ENCODE measurements at places on chromosomes 12 and 14.
A peak's percentile ranks its signal among the peaks of the same experiment; 100 is the strongest.

GRCh38 chr14:25041898-25042297 lies 8.0 kb downstream of the STXBP6 start:
- DNase-seq = no peak

- no peak for DNase-seq
These were observed 61.7 kb upstream of the OVCH1 start for GRCh38 chr12:29559198-29559597.

DNA sequence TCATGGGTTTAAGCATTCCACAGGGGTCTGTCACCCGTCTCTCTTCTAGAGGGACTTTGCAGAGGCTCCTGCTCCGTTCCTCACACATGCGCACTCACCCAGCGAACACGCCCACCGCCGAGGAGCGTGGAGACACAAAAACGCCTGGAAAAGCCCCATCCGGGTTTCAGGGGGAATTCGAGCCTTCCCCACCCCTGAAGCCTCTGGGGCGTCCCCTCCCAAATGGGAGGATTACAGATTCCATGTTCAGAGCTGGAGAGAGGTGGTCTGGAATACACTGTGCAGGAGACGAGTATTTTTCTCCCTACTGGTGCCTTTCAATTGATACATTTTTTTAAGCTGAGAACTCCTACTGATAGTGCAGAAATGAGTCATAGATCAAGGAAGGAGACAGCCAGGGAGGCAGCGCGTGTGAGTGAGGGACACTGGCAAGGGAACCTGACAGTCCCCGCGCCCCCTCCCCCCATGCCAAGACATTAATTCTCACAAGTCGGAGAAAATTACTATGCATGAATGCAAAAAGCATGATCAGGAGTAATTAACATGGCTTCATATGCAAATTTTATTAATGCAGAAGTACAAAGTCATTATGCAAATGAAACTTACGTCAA lies 36.9 kb downstream of the BCL11B start:
- DNase-seq = peak; percentile 84

- DNase-seq = no peak
These were observed 10.7 kb upstream of the MCRS1 start for GRCh38 chr12:49578471-49579112.

DNA sequence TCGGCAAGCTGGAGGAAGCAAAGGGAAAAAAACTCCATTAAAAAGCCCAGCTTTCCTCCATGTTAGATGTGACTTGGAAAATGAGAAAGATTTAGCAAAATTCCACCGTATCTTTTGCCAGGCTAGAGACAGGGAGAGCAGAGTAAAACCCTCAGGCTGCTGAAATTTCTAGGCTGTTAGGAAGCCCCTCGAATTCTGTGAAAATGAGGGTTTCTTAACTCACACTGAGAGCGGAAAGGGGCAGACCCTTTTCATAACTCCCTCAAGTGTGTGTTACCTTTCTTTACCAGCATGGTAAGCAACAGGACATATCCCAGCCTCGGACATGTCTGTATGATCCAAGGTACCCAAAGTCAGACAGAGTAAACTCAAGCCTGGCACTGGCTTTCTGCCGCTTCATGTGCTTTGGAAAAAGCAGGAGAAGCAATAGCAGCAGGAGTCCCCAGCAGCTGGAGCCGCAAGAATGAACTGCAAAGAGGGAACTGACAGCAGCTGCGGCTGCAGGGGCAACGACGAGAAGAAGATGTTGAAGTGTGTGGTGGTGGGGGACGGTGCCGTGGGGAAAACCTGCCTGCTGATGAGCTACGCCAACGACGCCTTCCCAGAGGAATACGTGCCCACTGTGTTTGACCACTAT lies at the start of gene RHOJ:
TSS of gene RHOJ (plus strand) at position 37 of the 637 bp plus-strand sequence. CDS start at position 464, 427 bp downstream.
- no peak for DNase-seq

DNA sequence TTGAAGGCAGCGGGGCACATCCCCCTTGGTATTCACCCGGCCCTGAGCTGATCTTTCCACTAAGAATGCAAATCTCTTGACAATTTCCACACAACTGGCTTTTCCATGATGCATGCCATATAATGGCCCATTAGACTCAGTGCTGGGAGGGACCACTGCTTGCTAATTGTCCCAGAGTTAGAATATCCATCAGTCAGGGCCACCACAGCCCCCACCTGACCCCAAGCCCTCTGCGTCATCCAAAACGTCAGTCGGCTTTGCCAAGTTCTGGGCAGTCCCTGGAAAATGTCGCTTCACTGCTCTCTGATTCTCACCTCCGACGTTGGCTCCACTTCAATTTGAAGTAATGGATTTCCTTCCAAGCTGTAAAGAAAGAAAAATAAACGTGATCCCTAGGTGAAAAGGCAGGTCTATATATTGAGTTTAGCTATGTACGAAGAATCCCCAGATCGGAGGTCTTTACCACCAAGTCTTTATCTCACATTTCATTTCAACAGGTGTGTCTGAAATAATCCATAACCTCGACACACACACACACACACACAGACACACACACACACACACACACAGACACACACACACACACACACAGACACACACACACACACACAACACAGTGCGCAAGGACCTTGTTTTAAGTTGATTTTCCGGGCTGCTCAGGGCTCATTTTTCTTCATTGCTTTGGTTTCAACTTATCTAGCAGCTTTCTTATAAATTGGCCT lies 165.5 kb upstream of the NOS1 start:
- no peak for DNase-seq

DNA sequence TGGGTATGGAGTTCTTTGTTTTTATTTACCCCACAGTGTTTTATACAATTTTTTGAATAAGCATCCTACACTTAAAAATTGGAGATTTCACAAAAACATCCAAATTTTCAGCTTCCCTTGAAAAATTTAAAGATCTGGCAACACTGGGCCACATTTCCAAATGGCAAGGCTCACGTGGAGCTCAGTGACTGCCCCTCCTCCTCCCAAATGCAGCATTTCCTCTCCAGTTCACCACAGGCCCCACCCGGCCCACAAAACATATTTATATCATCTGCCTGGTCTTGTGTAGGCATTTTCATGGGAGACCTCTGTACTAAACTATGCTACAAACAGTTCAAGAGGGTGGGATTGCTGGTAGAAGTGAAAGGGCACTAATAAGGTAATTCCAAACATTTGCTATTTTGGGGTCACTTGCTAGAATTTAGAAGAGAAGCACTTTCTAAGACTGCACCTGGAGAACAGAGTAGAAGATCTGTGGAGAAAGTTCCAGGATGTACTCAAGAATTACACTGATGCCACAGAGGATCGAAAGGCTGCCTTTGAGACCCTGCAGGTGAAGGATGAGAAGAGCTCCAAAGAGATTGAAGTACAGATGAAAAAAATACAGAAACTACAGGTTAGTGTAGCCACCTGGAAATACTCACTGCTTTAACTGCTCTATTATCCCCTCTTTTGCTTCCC lies 7.3 kb downstream of the FKBP11 start:
- DNase-seq = peak; percentile 46

DNA sequence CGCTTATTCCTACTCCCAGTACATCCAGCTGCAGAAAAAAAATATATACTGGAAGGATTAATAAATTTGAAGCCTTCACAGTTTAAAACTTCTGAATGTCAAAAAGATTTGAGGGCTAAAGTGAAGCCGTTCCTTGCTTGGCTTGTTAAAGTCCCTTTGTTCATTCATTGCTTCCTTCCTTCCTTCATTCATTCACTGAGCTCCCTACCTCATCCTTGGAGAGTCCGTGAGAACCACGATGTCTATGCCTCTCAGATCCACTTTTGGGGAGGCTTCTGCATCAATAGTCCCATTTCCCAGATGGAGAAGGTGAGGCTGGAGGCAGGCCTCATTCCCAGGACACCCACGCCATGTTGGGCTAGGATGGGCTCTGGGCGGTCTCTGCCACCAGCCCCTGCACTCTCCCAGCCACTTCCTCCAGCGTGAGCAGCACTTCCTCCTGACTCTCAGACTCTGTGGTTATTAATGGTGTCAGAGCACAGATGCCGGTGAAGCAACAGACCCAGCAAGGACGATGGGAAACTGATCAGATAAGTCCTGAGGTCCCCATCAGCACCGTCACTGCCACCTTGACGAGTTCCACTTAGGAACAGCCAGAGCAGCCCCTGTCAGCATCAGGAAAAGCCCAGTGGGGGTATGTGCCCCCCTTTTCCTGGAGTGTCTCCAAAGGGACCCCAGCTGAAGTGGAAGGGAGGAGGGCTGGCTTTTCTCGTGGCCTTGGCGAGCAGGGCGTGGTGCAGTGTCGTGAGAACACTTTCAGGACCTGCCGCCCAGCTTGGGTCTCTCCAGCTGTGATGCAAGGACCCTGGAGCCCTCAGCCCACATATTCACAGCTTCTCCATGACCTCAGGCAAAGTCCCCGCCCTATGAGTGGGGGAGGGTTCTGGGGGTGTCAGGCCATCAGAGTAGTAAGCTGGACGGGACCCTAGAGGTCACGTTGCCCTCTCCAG lies 21.2 kb downstream of the ASB2 start:
- peak; percentile 52 for DNase-seq

- no peak for DNase-seq
These were observed 37.8 kb upstream of the PTPRQ start for GRCh38 chr12:80406253-80406652.

GRCh38 chr12:78853231-78853630 lies 11.3 kb upstream of the SYT1 start:
- no peak for DNase-seq

GRCh38 chr12:116910645-116911451 lies at the start of gene FBXW8:
FBXW8 (plus strand) TSS chr12:116910950; CDS start chr12:116911038, 88 bp downstream.
- DNase-seq = peak; percentile 63

DNA sequence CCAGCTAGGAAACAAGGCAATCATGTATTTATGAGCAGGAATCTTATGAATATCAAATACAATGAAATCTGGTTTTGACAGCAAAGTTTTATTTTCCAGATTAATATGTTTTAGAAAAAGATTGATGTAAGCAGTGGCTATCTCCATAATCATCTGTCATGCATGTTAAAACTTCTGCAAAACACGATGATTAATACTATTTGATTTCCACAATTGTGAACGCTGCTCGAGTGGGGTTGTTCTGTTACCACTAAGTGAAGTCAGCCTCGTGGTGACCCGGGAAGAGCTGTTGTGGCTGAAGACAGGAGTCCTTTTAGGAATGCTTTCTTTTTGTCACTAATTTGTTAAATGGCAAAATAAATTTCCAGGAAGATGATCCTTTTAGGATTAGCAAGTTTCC lies 9.4 kb downstream of the CFAP251 start:
- DNase-seq = no peak

DNA sequence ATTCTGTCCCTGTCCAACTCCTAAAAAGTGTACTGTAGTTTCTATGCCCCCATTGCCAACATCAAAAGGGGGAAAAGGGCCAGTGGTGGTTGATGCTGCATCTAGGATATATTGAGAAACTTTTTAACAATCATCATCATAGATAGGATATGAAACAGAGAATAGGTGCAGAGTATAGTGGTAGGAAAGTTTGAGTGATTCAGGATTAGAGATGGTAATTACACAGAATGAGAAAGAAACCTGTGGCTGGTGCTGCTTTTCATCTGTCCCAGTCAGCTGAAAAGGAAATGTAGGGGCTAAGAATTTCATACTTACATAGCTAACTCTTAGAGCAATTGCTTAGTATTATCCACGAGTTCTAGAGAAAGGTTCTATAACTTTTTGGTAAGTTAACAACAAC lies 67.6 kb downstream of the GTF2A1 start:
- no peak for DNase-seq

- DNase-seq = no peak
These were observed 7.3 kb upstream of the ETNK1 start for GRCh38 chr12:22617630-22618029.

- DNase-seq = peak; percentile 67
These were observed 16.1 kb downstream of the UBC start for GRCh38 chr12:124898200-124898922.

DNA sequence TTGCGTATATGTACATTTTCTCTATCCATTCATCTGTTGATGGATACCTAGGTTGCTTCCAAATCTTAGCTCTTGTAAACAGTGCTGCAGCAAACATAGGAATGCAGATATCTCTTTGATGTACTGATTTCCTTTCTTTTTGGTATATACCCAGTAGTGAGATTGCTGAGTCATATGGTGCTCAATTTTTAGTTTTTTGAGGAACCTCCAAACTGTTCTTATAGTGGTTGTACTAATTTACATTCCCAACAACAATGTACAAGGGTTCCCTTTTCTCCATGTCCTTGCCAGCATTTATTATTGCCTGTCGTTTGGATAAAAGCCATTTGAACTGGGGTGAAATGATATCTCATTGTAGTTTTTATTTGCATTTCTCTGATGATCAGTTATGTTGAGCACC lies 44.3 kb downstream of the PELI2 start:
- no peak for DNase-seq

DNA sequence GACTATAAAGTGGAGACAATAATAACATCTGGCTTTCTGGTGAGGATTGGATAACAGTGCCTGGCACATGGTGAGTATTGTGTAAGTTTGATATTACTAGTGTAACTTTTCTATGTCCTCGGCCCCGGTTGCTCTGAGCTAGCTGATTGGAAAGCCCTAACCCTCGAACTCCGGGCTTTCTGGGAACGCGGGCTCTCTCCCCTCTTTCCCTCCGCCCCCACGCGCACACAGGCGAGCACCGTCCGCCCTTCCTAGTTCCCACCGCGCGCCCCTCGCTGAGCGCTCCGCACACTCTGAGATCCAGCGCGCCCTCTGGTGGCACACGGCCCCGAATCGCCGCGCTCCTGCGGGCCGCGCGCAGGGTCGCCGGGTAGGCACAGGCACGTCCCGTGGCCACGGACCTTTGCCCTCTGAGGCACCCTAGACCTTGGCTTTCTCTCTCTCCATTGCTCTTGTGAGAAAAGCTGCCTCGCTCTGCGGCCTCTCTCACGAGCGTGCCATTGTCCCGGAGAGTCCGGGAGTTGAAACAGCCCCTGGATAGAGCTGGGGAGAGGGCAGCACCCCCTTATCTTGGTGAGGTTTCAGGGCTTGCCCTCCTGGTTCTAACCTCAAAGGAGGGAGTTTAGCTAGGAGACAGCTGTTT lies 23.2 kb upstream of the ESRRB start:
- peak; percentile 51 for DNase-seq

- DNase-seq = peak; percentile 83
These were observed at the start of gene FOXJ2 for GRCh38 chr12:8032242-8033152. FOXJ2 (plus strand) TSS chr12:8032716; CDS start chr12:8039833, 7,117 bp downstream.

DNA sequence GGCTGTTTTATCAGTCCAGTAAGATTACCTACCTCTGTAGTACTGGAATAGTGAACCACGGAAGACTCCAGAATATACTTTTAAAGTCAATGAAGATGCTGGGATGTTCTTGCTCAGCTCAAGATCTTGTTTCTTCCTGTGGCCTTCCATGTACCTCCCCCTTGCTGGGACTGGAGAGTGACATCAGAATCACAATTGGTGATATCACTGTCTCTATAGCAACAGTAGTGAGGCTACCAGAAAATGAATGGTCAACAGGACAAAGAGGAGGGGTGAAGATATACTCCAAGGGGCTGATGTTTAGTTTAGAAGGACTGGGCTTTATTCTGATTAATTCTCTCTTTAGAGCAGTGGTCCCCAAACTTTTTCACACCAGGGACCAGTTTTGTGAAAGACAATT lies 3.8 kb downstream of the AKAP3 start:
- no peak for DNase-seq

GRCh38 chr14:57462551-57462950 lies 31.1 kb downstream of the CCDC198 start:
- DNase-seq = no peak
